CD4-positive, alpha-beta T cell treated with Interleukin-17A for 1 hour (primary cell): ENCODE measurements at places on chromosomes 4 and X.

- no peak for DNase-seq
Measured at GRCh38 chr4:178081896-178082295, 639.7 kb upstream of the AGA start.

DNA sequence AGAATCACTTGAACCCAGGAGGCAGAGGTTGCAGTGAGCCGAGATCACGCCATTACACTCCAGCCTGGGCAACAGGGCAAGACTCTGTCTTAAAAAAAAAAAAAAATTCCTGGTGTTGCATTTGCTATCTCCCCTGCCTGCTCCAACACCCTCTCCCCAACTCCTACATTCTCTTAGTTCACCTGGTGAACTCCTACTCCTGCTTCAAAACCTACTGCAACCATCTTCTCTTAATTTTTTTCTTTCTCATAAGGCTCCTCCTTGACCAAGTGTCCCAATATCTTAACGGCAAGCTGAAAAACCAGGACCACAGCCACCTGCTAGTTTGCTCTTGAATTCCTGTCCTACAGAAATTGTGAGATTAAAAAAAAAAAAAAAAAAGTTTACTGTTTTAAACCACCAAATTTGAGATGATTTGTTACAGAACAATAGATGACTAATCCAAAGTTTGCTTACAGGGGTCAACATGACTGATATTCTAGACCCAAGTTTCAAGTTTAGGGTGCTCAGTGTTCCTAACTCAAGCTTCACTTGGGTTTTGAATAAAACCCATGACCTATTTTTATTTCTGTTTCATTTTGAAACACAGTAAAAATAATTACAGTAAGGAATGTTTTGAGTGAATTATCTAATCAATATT is 13.1 kb upstream of the ANXA5 start:
- no peak for DNase-seq

DNA sequence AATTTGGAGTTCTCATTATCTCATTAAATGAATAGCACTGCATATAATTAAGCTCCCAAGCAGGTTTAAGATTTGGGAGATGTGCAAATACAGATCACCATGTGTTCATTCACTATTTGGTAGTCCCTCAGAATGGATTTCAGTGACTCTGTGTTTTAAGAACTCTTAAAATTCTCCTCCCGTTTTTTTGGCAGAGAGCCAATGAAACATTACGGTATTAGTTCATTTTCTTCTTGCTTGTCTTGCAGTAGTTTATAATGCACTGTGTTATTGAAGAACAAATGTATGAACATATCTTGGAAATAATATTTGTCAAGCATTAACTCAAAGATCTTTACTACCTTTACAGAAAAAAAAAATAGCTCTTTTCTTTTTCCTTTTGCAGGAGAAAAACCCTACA is 32.7 kb downstream of the KLF3 start:
- no peak for DNase-seq

DNA sequence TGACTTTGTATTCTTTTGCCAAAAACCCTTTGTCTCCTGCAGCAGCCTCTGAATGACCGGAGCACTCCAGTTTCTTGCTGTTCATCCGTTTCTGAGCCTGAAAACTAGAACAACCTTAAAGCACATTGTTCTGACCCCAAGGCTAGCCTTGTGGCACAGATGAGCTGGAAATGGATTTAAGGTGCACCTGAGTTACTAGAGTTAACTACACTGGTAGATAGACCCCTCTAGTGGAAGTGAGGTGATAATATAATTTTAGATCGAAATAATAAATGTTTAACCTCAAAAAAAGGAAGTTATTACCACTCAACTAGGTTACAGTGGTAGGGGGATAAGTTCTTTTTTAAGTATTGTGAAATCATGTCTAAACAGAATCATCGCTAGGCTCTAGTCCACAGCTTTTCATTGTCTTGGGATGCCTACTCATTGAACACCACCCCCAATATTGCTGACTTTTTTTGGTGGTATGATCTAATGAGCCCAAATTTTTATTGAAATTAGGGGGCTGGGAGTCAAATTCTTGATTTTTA is 2.7 kb downstream of the PLS3 start:
- no peak for DNase-seq

DNA sequence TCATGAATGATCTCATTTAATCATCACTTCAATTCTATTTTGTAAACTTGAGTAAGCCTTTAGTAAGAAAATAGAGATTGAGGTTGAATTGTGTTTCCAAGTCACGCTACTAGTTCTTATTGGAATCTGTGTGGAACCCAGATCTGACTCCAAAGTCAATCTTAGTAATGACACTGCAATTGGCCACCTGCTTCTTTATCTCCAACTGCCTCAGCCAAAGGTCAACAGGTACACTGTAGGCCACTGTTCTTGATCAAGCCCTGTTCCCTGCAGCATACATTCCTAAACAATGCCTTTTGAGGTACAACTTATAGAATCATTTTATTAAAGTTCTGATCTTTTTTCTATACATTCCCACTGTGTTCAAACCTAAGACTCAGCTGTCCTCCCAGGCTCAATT is 45.5 kb upstream of the CXCL13 start:
- no peak for DNase-seq
